CD4-positive, alpha-beta T cell treated with Interleukin-6 at 100 ng/mL for 8 hours (primary cell): ENCODE measurements at places on chromosomes 4 and X.

DNA sequence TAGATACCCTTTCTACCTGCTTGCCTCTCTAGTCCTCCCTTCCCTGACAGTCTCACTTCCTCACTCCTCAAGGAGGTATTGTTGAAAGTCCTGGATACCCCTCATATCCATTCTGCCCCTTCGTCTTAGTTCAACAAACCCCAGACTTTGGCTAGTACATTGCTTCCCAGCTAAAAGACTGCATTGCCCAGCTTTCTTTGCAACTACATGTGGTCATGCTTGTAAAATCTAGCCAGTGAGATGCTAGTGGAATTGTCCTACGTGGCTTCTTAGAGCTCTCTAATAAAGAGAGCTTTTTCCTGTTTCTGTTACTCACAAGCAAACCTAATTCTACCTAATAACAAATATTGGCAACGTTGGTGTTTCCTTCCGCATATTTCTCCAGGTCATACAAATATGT is 237.9 kb upstream of the PSAPL1 start:
- DNase-seq: no peak

GRCh38 chr4:142728233-142728632 is 117.9 kb downstream of the INPP4B start:
- DNase-seq: no peak

- DNase-seq: no peak
Observed at GRCh38 chr4:159655547-159655946, 552.7 kb downstream of the RAPGEF2 start.

- DNase-seq: no peak
Observed at GRCh38 chrX:150868625-150869024, 29.8 kb downstream of the CD99L2 start.

- no peak for DNase-seq
Observed at GRCh38 chrX:85897362-85898126, 149.8 kb downstream of the CHM start.

DNA sequence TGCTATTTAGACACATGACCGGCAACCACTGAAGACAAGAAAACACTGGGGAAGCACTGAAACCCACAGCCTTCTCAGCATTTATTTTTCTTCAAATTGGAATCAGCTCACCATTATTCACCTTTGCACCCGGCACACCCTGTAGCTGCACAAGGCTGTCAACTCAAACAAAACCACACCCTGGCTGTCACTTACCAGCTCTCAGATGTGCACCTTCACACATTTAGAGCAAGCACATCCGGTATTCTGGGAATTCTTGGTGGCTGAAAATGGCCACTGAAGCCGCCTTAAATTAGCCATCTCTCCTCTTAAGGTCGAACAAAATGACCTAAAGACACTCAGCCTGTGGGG is 5.9 kb downstream of the ZFYVE28 start:
- peak; percentile 79 for DNase-seq

GRCh38 chr4:186201535-186202230 is 10.3 kb downstream of the CYP4V2 start:
- peak; percentile 58 for DNase-seq

DNA sequence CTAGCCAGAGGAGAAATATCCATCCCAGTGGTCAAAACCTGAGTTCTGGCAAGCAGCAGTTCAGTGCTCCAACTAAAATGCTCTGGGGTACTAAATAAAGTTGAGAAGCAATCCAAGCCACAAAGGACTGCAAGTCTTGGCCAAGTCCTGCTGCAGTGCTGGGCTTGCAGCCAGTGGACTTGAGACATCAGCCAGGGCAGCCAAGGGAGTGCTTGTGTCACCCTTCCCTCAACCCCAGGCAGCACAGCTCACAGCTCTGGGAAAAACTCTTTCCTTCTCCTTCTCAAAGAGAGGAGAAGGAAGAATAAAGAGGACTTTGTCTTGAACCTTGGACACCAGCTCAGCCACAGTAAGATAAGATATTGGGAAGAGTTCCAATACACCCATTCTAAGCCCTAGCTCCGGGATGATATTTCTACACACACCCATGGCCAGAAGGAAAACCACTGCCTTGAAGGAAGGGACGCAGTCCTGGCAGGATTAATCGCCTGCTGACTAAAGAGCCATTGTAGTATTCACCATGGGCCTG is 99.8 kb downstream of the PTCHD1 start:
- DNase-seq: no peak

GRCh38 chr4:17762726-17763125 is 18.7 kb downstream of the FAM184B start:
- DNase-seq: no peak

- DNase-seq: no peak
Observed at GRCh38 chr4:561426-561825, 14.7 kb downstream of the TMEM271 start.

- peak; percentile 3 for DNase-seq
Observed at GRCh38 chr4:122508083-122508482, 51.6 kb upstream of the IL2 start.

GRCh38 chr4:67988991-67989390 is 25.7 kb upstream of the TMPRSS11A start:
- no peak for DNase-seq

- DNase-seq: no peak
Observed at GRCh38 chr4:7941111-7941964, 1.7 kb upstream of the AFAP1 start.

GRCh38 chr4:123397144-123398065 is 810 bp downstream of the SPRY1 start:
- peak; percentile 12 for DNase-seq

DNA sequence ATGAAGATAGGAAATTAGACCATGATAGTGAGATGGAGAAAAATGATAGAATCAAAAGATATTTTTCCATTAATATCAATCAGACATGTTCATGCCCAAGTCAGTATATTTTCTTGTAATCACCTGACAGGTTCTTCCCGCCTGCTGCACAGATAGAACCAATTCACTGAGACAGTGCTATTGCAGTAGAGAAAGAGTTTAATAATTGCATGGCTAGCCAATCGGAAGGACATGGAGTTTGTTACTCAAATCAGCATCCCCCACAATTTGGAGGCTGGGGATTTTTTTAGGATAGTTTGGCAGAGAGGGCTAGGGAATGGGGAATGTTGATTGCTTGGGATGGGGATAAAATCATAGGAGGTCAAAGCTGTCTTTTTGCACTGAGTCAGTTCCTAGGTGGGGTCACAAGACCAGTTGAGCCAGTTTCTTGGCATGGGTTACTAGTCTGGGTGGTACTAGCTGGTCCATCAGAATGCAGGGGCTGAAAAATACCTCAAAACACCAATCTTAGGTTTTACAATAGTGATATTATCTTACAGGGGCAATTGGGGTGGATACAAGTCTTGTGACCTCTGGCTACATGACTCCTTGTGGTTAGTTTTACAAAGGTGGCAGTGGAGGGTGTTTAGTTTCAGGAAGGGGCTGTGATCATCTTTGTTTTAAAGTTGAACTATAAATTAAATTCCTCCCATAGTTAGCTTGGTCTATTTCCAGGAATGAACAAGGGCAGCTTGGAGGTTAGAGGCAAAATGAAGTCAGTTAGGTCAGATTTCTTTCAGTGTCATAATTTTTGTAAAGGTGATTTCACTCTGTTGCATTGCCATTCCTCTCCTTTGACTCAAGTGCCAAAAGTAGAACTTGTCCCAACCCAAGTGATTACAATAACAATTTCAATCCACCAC is 100.3 kb upstream of the PDE5A start:
- DNase-seq: no peak

GRCh38 chr4:57162499-57163019 is 52.4 kb upstream of the IGFBP7 start:
- DNase-seq: no peak

DNA sequence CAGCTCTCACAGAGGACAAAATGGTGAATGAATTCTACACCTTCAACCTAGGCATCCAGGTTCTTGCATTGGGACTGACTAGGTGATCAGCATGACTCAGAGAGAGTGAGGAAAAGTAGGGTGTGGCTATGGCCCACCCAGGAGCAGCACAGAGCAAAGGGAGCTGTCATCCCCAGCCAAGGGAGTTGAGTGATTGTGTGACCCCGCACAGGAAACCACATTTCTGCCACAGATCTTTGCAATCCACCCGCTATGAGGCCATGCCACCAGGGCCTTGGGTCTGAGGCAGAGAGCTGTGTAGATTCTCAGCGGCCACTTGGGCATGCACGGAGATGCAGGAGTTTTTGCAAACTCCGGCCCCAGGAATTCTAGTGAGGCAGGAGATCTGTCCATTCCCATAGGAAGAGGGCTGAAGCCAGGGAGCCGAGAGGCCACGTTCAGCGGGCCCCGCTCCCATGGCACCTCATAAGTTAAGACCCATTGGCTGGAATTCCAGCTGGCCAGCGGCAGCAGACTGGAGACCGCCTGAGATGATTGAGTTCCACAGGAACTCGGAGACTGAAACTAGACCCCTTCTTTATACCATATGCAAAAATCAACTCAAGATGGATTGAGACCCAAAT is 75.9 kb downstream of the NAA11 start:
- no peak for DNase-seq

DNA sequence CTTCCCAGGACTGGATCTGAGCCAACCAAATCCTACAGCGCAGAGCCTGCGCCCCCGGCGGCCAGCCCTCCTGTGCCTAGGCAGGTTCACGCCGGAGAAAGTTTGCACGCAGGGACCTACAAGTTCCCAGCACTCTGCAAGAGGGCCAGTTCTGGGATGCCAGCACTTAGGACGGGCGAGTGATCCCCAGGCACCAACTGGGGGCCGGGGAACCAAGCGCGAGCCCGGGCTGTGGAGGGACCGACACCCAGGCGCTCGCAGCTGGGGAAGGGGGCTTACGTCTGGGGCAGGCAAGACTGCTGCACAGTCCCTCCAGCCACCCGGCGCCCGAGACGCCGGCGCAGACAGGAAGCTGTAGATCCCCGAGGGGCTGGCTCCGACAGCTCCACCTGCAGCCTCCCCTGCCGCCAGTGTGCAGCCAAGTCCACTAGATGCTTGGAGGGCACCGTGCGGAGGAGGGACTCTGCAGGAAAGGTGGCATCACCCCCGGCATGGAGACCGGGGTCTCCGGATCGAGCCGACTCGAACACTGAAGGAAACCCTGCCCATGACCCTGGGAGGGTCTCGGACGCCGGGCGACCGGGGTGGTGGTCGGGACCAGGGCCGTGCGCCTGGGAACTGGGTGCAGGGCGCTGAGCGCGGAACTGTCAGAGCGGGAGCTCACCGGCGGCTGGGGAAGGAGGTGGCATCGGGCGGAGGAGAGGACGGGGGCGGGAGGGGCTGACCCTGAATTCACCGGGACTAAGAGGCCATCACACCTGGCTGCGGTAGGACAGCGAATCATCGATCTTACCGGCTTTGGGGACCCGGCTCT is 566 bp downstream of the CORIN start:
- DNase-seq: peak; percentile 37

GRCh38 chrX:23980011-23980441 is 47.0 kb downstream of the KLHL15 start:
- no peak for DNase-seq

- DNase-seq: no peak
Observed at GRCh38 chrX:4110964-4111363, 397.5 kb upstream of the PRKX start.

DNA sequence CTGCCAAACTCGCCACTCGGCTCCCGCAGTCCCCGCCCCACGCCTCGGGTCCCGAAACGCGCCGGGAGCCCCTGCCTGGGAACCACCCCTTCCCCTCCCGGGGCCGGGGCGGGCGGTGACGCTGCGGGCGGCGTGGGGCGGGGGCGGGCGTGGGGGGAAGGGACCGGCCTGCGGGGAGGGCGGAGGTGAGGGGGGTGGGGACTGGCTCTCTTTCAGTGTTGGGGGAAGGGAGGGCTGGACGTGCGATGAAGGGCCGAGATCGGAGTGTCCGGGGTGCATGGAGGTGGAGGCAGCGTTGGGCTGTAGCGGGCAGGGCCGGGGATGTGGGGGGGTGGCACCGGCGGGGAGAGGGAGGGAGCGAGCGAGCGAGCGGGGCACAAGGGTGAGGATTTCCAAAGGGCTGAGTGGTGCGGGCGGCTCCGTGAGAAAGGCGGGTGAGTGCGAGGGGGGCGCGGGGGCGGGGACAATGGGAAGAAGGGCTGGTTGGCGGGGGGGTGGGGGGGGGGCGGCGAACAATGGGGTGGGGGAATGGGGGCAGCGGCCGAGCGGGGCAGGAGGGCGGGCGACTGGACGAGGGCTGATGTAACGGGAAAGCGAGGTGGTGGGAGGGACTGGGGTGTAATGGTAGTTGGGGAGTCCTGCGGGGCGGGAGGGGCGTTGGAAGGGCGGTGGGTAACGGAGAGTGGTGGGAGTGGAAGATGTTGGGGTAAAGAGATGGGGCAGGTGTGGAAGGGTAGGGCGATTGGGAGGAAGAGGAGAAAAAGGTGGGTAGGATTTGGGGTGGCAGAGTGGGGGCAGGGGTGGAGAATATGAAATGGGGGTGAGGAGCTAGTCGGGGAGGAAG is 578 bp downstream of the DCUN1D4 start:
- DNase-seq: peak; percentile 37

- no peak for DNase-seq
Observed at GRCh38 chrX:129590596-129590995, 50.5 kb downstream of the OCRL start.

GRCh38 chr4:10106421-10107039 is 10.1 kb downstream of the WDR1 start:
- peak; percentile 71 for DNase-seq

DNA sequence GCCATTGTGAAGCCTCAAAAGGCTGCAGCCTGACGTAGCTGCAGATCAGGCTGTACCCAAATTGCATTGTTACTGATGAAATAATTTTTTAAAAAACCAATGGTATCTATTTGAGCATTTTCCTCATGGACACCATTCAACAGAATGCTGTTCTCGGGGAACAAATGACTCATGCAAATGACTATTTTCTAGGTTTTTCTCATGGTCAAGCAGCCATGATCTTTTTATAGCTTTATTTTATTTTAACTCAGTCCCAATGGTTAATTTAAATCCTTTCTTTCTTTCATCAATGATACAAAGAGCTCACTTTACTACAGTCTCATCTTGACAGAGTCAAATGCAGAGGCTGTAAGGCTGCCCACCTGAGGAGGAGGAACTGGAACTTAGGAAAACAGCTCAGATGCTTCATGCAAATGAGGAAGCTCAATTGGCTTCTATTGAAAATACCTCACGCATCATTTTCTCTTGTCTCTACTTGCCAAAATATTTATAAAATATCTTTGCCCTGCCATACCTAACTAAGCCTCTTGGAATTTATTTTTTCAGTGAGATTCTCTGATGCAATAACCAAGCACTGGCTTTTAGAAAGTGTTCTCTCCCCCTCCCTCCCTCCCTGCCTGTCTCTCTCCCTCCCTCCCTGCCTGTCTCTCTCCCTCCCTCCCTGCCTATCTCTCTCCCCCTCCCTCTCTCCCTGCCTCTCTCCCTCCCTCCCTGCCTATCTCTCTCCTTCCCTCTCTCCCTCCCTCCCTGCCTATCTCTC is 81.0 kb downstream of the SORBS2 start:
- no peak for DNase-seq

DNA sequence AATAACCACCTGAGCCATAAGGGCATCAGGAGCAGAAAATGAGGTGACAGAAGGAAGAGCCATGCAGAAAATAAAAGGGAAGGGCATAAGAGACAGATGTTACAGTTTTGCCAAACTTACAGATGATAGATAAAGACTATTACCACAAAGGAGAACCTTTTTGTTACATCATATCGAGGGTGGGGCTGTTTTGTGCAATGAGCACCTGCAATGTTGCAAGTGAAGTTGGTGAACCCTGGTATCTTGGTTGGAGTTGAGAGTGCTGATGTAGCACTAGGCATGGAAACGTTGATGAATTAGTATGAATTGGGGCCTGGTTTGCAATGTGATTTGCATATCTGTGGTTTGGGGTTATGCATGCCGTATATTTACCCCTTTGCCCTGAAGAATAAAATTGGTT is 119.8 kb upstream of the TEX13D start:
- peak; percentile 46 for DNase-seq

GRCh38 chr4:125368671-125369081 is 53.9 kb downstream of the FAT4 start:
- DNase-seq: no peak

GRCh38 chr4:28373191-28373590 is 1512.5 kb downstream of the STIM2 start:
- DNase-seq: no peak

GRCh38 chrX:124548571-124548970 is 202.2 kb downstream of the SH2D1A start:
- no peak for DNase-seq
